Fibroblast of skin of left biceps (primary cell): ENCODE measurements at places on chromosomes 1 and 21.

DNA sequence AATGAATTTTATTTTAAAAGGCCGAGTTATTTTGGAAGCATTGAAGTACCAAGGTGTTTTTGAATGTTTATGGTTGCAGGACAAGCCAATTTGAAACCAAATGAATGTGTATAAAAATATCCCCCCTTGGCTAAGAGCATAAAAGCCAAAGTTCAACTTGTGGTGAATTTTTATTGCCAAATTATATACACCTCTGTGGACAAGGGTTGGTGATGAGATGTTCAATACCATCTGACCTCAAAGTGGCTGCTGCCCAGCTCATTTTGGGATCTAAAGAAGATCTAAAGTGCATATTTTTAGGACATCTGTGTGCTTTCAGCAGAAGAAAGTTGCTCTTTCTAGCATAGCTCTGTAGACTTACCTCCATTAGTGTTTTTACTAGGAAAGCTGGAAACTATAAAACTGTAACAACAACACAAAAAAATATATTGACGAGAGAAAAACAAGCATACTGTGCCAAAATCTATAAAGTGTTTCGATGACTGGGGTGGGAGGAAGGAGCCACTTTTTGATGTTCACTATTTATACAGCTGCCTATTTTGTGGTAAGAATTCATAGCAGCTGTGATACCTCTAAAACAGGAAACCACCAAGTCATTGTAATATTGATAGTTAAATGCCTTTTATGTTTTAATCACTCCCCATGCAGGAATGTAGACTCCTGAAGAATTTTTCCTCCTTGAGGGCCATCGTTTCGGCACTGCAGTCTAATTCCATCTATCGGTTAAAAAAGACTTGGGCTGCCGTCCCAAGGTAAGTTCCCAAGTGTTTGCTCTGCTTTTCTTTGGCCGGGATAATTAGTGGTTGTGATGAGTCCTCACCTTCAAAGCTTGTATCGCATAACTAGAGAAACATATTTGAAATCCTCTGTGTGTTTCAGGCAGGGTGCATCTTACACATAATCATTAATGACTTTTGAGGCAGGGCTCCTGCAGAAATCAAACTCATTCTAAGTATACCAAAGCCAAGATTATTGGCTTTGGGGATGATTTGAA, 83.2 kb downstream of the RGL1 start:
- DNase-seq = no peak

- DNase-seq = no peak
Measured at GRCh38 chr1:39850606-39851216, 32.6 kb downstream of the TRIT1 start.

DNA sequence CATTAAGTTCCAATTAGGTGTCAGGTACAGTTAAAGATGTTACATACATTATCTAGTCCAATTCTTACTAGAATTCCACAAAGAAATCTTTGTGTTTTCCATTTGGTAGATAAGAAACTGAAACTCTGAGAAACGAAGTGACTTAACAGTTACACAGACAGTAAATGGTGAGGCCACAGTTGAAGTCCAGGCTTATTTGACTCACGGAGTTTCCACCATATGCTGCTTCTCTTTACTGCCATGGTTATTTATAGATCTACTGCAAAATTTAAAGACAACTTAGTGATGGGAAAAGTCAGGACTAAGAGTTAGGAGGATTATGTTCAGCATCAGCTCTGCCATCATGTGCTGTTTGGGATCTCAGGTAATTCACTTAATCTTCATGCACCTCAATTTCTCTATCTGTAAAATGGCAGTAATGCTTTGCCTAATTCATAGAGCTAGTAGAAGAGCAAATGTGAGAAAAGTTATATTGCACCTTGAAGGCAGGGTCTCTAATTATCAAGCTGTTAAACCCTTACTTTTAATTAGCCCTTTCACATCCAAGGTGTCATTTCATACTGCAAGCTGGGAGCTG, 26.2 kb upstream of the SAMSN1 start:
- no peak for DNase-seq

GRCh38 chr1:200351826-200352549, 57.8 kb downstream of the ZNF281 start:
- peak; percentile 98 for DNase-seq

GRCh38 chr1:204174958-204175357, 8.8 kb upstream of the REN start:
- no peak for DNase-seq

DNA sequence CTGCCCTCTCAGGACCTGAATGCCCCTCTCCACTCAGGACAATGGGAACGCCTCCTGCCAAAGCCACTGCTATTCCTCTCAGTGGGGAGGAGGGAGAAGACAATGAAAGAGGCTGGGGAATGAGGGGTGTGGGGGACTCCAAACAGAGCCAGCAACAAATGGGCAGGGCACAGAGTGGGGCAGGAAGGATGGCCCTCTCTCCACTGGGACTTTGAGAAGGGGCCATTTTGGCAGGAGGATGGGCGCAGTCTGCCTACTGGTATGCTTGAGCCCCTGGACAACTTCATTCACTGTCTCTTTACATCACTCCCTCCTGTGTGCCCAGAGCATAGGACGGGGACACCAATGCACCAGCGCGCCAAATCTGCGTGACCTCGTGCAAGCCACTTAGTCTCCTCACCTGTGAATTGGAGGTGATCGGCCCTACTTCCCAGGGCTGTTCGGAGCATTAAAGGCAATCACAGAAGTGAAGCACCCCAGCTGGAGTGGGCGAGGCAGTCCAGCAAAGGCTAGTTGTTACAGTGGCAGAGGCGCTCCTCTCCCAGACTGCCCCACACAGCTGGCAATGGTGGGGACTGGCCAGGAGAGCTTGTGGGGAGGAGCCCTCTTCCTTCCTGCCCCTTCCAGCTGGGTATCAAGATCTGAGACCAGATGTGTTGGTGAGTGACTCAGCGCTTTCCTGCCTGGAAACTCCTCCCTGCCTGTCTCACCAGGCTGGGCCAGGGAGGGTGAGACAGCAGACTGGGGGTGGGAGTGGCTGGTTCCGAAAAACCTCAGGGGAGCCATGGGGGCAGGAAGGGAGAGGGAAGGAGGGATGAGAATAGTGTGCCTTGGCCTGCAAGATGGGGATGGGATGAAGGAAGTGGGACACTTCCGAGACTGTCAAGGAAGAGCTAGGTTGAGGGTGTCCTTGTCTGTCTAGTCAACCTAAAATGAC, 22.4 kb upstream of the SYNC start:
- peak; percentile 79 for DNase-seq

GRCh38 chr1:208631506-208631905, 387.3 kb upstream of the PLXNA2 start:
- DNase-seq = no peak

DNA sequence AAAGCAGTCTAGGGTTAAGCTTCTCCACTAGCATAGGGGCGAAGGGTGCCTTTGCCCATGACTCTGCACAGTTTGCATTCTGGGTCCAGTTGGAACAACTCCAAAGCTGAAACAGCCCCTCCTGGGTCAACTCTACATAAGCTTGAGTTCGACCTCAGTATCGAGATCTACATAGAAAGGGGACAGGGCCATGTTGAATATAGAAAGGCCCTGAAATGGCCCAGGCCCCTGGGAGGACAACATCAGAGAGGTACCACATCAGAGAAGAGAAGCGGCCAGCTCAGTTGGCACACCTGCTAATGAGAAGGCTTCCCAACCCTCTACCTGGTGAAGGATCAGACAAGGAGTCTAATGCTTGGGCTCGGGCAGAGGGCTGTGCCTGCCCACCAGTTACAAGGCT, 1.6 kb downstream of the DENND2D start:
- no peak for DNase-seq

DNA sequence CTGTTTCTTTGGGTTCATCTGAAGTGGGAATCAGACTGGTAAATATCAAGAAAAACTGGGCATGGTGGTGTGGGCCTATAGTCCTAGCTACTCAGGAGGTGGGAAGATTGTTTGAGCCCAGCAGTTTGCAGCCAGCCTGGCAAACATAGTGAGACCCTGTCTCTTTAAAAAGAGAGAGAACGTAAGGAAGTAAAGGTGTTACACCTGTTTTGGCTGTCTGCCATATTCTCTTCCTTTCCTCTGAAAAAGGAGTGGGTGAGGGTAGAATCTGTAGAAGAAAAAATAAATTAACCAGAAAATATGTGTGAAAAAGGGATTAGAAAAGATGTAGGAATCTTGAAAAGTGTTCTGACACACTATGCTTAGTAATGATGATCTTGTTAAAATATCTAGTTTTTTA, 20.0 kb downstream of the AHCYL1 start:
- no peak for DNase-seq

DNA sequence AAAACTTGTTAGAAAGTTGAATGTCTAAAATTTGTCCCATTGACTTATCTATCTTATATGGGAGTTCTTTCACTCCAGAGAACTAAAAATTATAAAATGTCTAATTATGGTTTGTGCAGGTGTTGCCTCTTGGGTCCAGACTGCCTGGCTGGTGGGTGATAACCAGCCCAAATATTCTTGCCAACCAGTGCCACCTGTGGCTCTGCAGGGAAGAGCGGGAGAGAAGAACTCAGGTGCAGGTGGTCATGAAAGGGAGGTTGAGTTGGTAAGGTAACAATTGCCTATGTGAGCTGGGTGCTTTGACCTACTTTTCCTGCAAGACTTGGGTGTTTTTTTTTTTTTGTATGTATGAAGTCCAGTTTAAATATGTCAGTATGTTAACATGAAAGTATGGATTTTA, 10.2 kb downstream of the RPS6KC1 start:
- no peak for DNase-seq

- DNase-seq = no peak
Measured at GRCh38 chr1:145729196-145729595, 9.9 kb downstream of the CD160 start.
